Osteocyte (in vitro differentiated cells): ENCODE measurements at places on chromosomes 12 and 14.

GRCh38 chr14:60760209-60760608, 25.6 kb downstream of the MNAT1 start:
- no peak for DNase-seq

DNA sequence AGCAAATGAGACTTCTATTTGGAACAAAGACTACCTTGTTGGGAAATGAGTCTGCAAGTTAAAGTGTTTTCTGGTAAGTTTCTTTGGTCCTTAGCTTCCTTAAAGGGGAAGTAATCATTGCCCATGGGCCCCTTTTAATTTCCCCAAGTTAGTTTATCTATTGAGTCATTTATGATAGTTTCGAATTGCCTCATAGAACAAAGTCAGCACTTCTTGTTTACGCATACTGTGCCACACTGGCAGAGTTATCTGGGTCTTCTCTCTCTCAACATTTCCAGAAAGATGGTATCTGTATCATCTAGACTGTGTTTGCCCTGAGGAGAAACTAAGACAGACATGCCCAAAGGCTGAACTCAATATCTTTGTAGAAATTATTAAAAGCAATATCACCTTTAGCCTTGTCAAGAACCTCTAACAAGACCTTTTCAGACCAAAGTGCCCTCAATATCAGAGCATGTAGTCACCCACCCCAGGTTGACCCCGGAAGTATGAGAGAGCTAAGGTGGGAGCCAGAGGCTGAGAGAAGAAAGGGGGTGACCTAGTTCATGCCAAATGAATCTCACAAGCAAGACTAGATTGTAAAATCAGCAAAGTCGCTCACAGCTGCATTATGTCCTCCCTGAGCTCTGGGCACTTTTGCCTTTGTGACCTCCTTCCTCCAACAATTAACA, 40.0 kb downstream of the GPR65 start:
- DNase-seq, result no peak

DNA sequence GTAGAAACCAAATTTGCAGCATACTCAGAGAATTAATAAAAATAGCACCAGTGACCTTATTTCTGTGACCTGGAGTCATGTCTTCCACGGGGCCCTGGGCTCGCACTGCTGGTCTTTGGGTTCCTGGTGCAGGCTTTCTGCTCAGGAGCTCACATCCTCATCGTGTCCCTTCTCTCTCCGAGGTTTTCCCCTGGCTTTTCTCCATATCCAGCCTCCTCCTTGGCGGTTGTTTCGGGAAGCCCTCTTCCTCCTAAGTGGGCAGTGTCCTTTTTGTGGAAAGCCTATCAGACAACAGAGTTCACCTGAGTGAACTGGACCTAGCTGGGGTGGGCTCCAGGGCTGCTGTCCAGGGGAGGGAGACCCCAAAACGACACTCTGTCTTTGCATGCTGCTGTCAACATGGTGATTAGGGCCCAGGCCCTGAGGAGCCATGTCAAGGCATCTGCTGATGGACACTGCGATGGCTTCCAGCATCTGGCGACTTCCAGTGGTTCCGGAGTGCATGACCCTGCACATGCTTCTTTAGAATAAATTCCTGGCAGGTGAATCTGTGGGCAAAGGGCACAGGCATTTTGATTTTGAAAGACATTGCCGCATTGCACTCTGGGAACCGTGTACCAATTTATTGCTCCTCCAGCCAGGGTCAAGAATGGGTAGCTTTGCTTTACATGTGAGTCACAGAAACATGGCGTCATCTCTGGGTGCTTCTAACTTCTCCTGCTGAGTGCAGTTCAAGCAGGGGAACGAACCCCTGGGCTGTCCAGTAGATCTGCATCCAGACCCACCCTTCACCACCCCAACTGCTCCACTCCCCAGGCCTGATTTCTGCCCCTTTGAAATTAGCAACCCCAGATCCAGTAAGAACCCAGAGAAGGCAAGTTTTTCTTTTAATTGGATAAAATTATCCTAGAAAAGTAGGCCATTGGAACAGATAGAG, 136.8 kb downstream of the ADGRD1 start:
- DNase-seq, result peak; percentile 69

DNA sequence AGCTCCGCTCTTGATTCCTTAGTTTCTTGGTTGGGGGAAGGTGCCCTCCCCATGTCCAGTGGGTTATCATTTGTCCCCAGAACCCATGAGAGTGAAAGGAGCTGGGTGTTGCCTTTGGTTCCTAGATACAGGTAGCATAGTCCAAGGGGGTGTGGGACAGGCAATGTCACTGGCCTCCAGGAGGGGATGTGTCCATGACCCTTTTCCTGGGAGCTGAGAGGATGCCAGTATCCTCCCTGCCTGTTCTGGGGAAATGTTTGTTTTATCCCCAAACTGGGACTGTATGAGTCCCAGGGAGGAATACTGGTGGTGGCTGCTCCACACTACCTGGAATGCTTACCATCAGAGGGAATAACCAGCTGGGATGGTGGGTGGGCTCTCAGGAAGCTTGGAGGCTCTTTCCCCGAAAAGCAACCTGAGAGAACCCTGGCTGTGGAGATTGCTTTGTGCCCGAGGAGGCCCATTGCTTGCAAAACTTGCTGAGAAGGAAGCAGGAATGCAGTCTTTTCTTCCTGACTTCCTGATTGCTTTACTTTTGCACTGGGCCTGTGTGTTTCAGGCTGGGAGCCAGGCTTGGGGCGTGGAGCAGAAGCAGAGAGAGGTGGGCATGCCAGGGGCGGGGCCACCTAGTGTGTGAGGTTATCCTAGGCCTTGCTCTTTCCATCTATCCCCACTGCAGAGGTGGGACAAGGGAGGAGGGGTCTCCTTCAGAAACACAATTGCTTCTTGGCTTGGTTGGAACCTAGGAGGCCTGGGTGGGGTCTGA, 715 bp upstream of the SLC10A1 start:
- no peak for DNase-seq

DNA sequence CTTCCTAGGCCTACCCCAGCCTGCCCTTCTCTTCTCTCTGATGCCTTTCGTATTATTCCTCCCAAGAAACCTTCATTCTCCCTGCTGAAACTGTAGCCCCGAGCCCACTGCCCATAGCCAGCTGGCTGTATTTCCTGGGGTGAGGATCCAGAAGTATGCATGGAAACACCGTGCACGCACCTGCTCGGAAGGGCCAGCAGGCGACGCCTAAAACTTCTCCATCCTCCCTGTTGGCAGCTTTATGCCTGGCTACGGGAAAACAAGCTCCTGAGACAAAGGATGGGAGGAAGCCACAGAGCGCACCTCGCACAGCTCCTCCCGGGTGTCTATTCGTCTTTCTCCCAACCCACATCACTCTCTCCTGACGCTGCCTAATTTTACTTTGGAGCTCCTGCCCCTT, 69.0 kb upstream of the CAPRIN2 start:
- DNase-seq, result peak; percentile 49

DNA sequence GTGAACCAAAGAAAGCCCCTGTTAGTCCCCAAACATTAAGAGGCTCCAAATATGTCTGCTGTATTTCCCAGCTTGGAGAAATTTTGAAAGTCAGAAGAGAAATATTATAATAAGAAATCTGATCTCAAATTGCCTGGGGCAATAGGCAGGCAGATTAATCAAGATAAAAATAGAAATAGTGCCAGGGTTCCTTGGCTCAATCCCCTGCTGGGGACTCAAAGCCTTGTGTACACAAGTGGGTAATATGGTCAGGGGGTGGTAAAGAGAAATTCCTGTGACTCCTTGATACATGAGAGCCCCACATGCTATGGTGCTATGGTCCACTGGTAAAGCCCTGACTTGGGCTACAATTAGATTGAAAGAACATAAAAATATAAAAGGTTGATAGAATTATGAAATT, 41.3 kb upstream of the ARID2 start:
- no peak for DNase-seq

GRCh38 chr12:76890151-76891143, 11.6 kb upstream of the CSRP2 start:
- DNase-seq, result no peak

DNA sequence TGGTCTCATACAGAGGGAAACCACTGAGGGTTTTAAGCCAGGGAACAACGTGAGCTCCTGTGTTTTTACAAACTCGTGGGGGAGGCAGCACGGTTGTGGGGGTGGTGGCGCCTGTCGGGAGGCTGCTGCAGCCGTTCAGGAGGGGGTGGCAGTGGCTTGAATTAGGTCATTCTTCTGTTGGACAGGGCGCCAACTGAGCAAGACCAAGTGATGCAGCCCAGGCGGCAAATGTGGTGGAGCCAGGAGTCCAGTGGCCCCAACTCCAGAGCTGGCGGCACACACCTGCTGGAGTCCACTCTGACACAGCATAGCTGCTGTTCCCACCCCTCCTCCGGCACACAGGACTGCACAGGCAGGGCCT, 27.8 kb downstream of the FBRSL1 start:
- DNase-seq, result no peak

- no peak for DNase-seq
These were observed 124.2 kb downstream of the NPAS3 start for GRCh38 chr14:33062881-33063280.

- DNase-seq, result no peak
These were observed 20.2 kb downstream of the CCDC177 start for GRCh38 chr14:69554500-69554899.

- DNase-seq, result no peak
These were observed 53.9 kb upstream of the DCD start for GRCh38 chr12:54701940-54702592.

GRCh38 chr14:57739516-57739915, 126.4 kb downstream of the SLC35F4 start:
- no peak for DNase-seq

GRCh38 chr14:21875791-21876190, 202.2 kb upstream of the OR4E1 start:
- no peak for DNase-seq

- DNase-seq, result no peak
These were observed 1.6 kb downstream of the OR10AD1 start for GRCh38 chr12:48201516-48201915.

- DNase-seq, result no peak
These were observed 12.8 kb downstream of the PGF start for GRCh38 chr14:74942608-74943007.

DNA sequence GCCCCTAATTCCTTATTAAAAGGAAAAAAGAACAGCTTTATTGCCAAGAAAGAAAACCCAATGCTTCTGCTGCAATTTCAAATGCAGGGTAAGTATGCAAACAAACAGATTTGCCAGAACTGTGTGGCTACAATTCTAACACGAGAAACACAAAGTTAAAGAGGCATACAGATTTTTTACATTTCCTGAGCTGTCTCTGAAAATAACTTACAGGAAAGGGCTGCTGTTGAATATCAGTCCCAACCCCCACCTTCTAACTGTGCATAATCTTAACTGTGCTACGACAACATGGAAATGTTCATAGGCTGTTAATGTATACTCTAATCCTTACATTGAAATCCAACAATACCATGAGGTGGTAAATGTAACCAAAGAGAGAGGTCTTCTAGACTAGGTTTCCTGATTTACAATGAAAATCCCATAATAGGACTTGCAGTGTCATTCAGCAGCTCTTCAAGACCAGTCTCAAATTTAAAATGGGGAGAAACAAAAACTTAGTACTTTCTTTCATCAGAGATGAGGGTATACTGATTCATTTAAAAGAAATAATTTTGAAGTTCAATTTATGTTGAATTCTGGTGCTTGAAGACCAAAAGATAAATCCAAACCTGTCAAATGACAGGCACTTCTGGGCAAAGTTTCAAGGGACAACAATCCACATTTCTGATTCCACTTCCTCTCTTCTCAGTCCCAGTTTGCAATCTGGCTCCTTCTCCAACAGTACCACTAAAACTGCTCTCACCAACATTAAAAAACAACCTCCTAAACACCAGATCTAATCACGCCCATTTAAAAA, 14.4 kb downstream of the FGD6 start:
- no peak for DNase-seq

DNA sequence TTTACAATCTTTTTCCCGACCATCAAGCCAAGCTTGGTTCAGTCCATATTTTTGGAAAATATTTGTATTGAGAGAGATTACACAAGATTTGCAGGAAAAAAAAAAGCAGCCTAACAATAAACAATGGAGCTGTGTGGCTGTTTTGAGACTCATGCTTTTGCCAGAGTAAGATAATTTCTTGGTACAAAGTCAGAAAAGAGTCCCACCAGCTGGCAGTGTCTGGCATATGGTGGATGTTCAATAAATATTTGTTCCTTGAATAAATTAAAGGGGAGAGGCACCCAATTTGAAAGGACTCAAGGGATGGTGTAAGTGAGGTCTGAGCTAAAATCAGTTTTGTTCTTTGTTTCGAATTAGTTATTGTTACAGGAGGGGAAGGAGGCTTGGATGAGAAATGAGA, 78.1 kb upstream of the RPH3A start:
- no peak for DNase-seq

GRCh38 chr12:112112409-112113133, 4.0 kb upstream of the NAA25 start:
- no peak for DNase-seq

GRCh38 chr14:100540141-100540925, 46.9 kb downstream of the BEGAIN start:
- DNase-seq, result no peak

DNA sequence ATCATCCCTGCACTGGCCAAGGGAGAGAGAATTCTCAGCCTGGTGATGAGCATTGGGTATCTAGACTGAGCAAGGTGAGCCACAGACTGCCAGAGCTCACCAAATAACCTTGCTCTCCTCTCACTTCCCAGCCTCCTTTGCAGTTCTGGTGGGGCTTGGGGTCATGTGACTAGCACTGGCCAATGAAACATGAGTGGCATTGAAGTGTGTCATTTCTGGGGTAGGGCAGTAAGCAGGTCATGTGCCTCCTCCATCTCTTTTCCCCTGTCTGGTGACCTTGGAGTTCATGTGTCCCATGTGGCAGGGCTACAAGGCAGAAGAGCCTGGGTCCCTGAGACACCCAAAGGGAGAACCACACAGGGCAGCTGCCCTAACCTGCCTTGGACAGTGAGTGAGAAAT, 3.6 kb upstream of the KRT72 start:
- peak; percentile 53 for DNase-seq

GRCh38 chr12:93018610-93019009, 89.5 kb upstream of the EEA1 start:
- DNase-seq, result no peak

- DNase-seq, result no peak
These were observed 237.4 kb upstream of the PWP1 start for GRCh38 chr12:107448198-107448597.

GRCh38 chr12:44748950-44749468, 127.1 kb downstream of the NELL2 start:
- DNase-seq, result no peak

DNA sequence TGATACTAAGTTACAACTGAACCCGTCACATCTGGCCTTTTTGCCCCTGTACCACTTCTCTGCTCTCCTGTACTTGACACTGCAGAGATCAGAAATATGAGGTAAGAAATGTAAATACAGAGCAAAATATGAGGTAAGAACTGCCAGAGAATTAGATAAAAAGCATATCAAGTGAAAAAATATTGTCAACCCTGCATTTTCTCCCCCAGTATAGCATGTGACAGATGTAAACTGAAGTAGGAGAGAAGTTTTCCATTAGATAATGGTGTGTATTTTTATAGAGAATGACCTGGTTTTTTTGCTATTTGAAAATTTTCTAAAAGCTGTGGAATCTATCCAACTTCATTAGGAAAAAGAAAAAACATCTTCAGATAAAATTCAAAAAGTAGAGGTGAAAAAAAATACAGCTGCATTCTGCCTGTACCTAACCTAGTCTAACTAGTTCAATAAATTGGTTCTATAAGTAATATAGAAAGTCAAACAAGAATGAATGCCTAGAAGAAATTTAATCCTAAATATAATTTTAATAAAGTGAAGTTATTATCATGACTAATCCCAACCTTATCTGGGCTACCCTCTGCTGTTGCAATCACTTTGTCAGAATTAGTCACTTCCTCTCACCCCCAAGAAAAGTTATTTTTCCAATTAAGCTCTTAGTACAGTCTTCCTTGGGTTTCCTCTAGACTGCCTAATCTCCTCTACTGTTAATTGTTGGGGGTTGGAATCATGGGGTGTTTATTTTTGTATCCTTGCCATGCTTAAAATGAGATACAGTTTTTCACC, 210.0 kb downstream of the RASSF9 start:
- DNase-seq, result no peak
